ENCODE measurements at places on chromosomes 11 and 22. TPM values are rescaled to one million over a fixed set of nuclear protein-coding genes. Genes with fewer than 3 reads are reported as not detected.

DNA sequence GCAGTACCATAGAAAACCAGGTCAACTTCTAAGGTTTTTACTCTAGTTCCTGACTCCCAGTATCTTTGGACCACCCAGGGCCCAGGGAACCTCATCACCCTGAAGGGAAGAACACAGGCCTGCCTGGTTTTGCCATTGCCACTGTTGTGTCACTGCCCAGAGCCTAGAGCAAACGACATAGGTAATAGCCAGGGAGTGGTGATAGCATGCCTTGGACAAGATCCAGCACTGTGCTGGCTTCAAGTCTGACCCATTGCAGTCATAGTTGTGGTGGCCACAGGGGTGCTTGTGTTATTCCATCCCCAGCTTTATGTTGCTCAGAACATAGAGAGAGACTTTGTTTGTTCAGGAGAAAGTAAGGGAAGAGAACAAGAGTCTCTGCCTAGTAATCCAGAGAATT lies 2310.2 kb downstream of the LRRC4C start:
- no peak for DNase-seq

GRCh38 chr11:86183694-86184093 lies 60.9 kb upstream of the EED start:
- DNase-seq = peak; percentile 53

DNA sequence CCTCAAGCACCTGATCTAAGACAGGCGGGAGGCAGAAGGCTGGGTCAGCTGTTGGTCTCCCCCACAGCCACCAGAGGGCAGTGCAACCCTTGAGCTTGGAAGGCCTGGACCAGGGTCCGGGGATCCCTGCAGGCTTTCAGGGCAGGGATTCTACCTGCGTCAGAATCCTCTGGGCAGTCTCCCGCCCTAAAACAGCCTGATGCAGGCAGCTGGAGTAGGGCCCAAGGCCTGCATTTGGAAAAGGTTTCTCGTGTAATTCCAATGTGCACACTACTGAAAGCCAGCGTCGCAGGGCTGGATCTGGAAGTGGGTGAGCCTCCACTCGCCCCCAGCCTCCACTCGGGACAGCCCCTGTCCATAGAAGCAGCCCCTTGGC lies 31.8 kb downstream of the BID start:
- peak; percentile 58 for DNase-seq

DNA sequence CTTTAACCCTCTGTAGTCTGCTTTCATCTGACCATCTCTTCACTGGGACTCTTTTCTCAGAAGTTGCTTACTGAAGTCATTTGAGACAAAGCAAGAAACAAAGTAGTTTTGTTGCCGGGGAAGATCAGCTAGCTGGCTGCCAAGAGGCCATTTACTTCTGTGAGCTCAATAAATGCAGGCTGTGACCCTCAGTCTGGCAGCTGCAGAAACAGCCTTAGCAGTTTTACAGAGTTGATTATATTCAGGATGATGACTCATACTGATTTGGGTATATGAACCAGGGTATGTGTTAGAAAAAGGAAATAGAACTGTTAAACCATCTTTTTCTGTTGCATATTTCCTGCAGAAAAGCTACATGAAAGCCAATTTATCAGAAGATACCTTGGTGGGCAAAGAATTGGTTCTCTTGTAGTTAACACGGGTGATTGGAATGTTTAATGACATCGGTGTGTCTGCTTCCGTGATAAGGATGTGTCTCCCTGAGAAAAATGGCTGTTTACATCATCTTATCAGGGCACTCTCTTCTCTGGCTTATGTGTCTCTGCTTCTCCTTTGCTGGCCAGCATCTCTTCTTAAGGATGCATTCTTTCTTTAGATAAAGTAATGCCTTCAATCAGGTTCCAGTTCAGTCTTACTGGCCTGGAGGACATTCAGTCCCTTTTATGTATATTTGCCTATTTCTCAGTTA lies 18.5 kb downstream of the FIBIN start:
- peak; percentile 82 for DNase-seq

DNA sequence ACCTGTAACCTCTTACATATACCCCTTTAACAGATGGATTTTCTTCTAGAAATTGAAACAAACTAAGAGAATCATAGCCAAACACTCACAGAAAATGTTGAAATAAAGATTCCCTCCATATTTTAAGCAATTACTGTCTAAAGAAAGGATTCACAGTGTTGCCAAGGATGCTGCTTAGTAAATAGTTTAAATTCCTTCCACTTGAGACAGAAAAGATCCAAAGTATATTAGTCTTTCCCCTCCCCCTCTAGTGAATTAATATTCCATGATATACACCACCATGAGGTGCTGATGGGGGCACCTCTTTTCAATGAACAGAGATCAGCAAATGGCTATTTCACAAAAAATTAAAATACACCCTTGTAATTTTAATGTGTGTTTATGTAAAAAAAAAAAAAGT lies 186.8 kb downstream of the SOX6 start:
- no peak for DNase-seq

The P4HA3 gene
- 3.1 TPM for total RNA-seq

The FADS2 gene
- 37.1 TPM for total RNA-seq

The ZNF214 gene
- 1.5 TPM for total RNA-seq

- no peak for DNase-seq
These were observed 60.4 kb downstream of the TRAF6 start for GRCh38 chr11:36449561-36450096.

DNA sequence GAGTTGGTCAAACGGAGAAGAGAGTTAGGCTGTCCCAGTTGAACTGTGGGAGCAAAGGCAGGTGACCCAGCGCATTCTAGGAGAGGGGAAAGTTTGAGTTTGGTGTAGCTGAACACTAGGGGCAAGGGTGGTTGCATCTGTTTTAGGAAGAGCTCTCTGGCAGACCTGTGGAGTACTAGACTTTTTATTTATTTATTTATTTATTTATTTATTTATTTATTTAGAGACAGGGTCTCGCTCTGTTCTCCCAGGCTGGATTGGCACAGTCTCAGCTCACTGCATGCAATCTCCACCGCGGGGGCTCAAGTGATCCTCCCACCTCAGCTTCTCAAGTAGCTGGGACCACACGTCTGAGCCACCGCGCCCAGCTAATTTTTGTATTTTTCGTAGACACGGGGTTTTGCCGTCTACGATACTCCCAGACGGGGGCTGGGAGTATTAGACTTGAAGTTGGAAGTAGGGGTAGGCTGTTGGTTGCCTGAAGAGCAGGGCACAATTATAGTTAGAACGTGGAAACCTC lies 950 bp upstream of the ACER3 start:
- DNase-seq = no peak

DNA sequence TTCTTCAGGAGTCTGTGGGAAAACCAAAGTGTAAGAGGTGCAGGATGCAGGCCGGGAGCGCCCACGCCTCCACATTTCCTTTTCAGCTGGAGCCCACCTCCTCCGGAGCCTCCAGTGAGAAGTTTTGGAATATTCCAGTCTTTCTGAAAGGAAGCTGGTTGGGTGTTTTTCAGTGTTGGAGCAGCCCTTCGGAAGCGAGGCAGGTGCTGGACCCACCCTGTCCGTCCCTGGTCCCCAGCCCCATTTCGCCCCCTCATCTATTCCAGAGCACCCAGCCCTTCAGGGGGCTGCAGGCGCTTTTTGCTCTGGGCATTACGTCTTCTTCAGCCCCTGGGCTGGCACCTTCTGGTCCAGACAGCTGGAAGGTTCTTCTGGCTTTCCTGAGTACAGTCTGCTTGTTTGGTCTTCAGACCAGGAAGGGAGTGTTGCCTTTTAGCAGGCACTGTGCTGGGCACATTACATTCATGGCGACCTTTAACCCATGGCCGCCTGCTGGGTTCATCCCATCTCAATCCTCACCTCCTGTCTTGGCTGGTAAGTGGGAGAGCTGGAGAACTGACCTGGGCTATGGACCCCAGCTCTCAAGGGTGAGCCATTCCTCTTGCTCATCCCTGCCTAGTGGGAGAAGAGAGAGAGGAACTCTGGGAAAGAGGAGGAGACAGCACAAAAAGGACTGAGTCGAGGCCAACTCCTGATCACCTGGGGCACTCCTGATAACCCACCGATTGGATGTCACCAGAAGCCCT lies 710 bp upstream of the THY1 start:
- no peak for DNase-seq

DNA sequence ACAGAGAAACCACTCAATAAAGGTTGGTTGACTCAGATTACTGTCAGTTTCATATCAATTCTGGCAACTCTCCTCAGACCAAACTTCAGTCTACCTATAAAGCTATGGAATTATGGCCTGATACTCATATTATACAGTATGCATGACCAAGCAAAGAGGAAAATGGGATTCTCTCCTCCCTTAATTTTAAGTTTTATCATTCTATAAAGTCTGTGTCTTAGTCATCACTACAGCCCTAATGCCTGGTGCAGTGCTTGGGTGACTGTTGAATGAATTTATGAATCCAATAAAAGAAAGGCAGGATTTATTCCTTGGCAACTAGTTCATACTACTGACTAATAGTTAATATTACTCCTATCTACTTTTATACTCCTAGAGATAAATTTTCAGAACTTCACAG lies 37.6 kb upstream of the GRAMD1B start:
- DNase-seq = no peak

GRCh38 chr11:65593518-65594414 lies 1.8 kb downstream of the KCNK7 start:
- DNase-seq = no peak

The CARD18 gene
- not detected for total RNA-seq
